CD4-positive, alpha-beta T cell treated with Interferon gamma for 1 hour (primary cell): ENCODE measurements at places on chromosomes 3 and 15.
A peak's percentile ranks its signal among the peaks of the same experiment; 100 is the strongest.

DNA sequence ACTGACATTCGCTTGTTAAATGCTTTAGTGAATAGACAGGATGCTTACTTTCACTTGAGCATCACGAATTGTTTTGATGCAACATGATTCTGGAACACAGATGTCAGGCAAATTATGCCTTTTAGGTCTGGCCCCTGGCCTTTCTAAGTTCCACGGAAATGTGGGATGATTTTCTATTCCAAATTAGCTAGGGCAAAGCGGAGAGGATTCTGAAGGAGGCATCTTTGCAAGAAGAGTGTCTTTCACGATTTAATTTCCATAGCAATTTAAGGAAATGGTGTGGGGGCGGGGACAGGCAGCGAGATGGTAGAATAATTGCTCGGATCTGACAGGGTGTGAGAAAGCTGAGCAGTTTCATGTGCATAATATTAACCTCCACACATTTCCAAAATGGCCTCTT lies 238.5 kb upstream of the KCNMB2 start:
- DNase-seq: no peak

GRCh38 chr3:177351757-177352158 lies 154.5 kb upstream of the TBL1XR1 start:
- DNase-seq: peak; percentile 21

GRCh38 chr3:123021388-123021787 lies 6.2 kb downstream of the SEMA5B start:
- DNase-seq: no peak

DNA sequence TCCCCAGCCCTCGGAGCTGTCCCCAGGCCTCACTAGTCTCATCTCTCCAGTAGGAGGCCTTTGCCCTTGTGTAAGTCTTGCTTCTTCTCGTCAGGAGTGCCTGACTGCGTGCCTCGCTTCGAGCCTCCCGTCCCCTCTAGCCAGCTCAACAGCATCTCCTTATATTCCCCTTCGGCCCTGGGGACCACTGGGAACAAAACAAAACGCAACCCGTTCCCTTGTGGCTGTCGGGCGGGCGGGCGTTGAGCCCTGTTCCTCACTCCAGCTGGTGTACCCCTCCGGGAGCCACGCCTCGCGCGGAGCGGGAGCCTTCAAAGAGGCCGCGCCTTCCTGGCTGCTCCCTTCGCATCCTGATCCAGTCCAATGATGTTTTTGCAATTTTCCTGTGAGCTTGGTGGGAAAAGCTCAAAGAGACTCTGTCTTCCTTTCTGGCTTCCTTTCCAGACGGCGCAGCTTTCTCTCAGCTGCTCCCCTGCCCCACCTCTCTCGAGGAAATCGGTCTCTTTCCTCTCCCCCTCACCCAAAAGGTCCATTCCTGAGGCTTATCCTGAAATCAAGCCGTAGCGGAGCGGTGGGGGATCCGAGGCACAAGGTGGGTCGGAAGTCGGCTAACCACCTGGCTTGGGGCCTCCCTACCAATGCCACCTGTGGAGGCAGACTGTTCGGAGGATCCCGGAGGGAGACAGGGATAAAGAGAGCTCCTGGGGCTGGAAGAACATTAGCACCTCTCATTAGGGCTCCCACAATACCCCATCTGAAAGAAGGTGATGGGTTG lies 33.4 kb upstream of the SRP14 start:
- no peak for DNase-seq

DNA sequence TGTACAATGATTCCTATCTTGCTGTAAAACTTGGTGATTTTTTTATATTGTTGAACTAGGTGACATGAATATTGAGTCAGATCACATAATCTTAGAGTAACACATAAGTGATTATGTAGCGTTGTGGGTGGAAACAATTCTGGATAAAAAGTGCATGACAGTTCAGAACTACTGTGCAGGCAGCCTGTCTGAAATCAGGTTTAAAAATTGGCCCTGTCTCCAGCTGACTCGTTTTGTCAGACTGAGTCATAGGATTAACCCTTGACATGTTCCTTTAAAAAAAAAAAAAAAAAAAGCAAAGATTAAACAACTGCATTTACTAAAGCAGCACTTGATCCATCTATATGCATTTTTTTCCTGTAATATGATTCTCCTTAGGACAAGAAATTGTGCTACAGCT lies 160.0 kb upstream of the CGNL1 start:
- no peak for DNase-seq

GRCh38 chr3:8778475-8778874 lies 9.1 kb upstream of the OXTR start:
- DNase-seq: no peak

DNA sequence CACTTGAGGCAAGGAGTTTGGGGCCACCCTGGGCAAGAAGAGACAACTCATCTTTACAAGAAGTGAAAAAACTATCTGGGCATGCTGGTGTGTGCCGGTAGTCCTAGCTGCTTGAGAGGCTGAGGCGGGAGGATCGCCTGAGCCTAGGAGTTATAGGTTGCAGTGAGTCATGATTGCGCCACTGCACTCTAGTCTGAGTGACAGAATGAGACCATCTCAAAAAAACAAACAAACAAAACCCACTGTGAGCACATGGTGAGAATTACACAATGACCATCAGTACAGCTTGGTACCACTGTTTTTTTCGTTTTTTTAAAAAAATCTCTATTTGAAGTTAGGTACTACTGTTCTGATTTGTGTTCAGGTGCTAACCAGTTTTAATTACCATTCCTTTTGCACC lies 13.6 kb downstream of the VPS39 start:
- DNase-seq: peak; percentile 6

DNA sequence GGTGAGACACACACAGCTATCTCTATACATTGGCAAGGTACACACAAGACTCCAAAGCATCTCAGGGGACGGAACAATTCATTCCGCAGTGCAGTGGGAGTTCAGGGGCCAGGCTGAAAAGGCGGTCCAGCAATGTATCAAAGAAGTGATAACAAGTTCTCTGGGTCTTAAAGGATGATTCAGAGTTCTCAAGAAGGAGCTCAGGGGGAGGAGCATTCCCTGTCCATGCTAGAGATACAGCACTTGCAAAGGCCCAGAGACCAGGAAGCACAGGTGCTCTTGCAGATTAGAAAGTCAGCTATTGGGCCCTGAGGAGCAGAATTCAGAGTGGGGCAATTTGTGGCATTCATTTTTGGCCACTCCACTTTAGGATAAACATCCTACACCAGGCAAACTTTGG lies 34.9 kb downstream of the MECOM start:
- DNase-seq: no peak

GRCh38 chr3:194540274-194540905 lies 53.6 kb upstream of the ATP13A3 start:
- no peak for DNase-seq

- no peak for DNase-seq
These were observed 1.5 kb downstream of the ETFA start for GRCh38 chr15:76309601-76310330.

DNA sequence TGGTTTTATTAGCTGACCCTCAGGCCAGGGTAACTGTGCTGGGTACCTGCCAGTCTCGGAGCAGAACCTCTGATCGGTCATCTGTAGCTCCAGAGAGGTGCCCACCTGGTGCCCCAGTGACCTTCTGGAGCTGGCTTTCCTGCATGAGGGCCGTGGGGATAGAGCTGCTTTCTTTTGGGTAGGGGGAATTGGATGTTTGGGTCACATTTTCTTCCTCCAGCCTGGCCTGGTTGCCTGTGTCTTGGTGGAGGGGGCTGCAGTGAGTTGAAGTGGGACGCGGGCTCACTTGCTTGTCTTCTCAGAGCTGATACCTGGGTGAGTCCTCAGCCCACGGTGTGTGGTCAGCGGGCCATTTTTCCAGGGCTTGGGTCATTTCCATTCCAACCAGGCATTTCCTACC lies 2.6 kb downstream of the ZNF710 start:
- no peak for DNase-seq

DNA sequence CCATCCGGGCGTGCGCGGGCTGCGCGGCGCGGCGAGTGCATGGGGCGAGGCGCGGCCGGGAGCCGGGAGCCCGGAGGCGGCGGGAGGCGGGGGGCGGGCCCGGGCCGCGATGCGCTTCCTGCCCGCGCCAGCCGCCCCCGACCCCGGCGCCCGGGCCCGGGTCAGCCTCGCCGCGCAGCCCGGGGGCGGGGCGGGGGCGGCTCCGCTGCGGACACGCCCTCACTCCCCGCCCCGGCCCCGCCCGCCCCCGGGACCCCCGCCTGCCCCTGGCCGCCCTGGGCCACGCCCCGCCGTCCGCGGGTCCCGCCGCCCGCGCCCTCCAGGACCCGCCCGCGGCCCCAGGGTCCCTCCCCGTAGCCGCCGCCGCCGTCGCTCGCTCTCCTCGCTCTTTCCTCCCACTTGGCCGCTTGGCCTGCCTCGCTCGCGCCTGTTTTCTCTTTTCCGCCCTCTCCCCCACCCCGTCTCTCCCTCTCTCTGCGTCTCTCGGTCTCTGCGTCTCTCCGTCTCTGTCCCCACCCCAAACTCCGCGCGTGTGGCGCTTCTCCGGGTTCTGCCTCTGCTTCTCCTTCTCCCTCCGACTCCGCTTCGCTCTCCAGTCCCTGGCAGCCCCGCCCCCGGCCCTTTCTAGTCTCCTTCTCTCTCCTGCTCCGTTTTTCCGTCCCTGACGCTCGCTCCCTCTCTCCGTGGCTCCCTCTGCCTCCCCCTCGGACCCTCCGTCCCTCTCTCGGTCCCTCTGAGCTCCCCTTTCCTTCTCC lies at the start of gene PLXND1:
Gene PLXND1, minus strand, starts transcription at position 41 of the 755 bp plus-strand sequence. Its CDS starts 37 bp downstream, at position 4.
- peak; percentile 41 for DNase-seq

GRCh38 chr3:181709537-181710279 lies 2.0 kb upstream of the SOX2 start:
- no peak for DNase-seq

DNA sequence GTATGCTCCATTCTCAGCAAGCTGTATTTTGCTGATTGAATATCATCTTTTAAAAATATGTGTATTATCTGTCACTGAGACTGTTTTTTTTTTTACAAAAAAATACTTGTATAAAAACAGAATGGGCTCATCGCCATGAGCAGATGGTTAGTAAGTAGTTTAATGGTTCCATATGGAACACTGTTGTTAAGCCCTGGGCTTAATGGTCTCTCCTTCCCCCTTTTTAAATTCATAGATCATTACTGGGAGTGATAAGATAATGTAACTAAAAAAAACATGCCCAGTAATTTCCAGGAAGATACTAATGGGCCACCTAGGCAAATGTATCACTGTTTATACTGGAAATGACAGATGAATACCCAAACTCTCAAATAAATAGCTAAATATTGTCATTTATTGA lies 95.3 kb upstream of the TPRG1 start:
- DNase-seq: no peak

DNA sequence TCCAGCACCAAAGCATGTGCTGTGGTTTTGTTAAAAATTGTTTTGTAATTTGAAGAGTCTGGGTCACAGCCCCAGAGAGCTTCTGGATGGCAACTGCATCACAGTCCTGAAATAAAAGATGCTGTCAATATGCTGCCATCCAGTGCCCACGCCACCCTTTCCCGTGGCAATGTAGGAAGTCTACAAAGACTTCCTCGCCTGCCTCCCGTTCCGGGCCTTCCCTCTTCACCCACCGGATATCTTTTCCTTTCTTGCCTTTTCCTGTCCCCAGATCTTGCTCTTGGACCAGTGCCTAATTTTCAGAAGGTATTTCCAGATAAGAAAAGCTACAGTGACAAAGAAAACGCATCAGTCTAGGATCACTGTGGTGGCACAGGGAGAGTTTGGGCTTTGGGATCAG lies 85.3 kb upstream of the RNU6-1 start:
- DNase-seq: no peak

DNA sequence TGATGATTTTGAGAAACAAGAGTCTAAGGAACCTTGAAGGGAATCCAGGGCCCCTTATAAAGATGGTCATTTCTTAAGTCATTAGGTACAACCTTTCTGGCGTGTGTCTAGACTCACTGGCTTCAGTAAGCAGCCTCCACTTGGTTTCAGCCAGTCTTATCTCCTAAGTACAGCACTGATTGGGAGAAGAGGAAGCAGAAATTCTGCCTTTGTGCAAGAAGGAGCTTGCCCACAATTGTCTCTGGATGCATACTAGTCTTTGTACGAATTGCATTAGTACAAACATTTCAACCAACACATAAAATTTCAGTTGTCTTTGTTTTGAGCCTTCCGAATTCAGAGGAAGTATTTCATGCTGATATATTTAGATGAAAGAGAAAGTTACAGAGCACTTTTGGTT lies 139.4 kb downstream of the SLCO3A1 start:
- DNase-seq: no peak

- no peak for DNase-seq
These were observed 62.7 kb upstream of the MRPS22 start for GRCh38 chr3:139281096-139281495.

DNA sequence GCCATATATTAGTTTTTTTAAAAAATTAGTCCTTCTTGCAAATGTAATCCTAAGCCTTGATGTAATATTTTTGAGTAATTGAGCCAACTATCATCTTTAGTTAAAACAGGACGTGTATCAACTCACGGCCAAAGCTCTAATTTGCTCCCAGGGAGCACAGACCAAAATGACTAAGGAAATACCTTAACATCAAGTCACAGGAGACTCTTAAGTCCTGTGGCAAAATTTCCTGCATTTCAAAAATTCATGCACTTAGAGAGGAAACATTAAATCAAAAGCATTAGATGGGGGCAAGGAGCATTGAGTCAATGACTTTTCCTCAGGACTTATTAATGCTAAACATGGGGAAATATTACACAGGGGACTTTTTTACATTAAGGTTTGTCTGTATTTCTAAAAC lies 276.0 kb downstream of the MFSD1 start:
- DNase-seq: no peak

DNA sequence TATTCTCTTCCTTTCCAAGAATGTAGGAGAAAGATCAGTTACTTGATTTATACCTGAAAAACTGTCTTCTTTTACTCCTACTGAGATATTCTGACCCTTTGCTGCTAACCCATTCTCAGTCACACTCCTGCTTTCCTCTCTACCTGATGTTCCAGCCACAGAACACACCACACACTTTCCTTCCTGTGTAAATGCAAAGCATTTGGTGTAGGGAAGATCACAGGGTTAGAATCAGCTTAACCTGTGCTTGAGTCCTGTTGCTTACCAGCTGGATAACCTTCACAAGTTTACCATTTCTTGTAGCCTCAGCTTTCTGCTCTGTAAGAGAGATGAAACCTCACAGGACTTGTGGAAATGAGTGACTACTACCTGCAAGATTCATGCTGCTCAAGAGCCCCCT lies 489.8 kb upstream of the GOLIM4 start:
- no peak for DNase-seq

GRCh38 chr3:42188376-42188775 lies 77.6 kb downstream of the CCK start:
- DNase-seq: no peak

GRCh38 chr15:91553196-91553854 lies 300.2 kb upstream of the SLCO3A1 start:
- no peak for DNase-seq

DNA sequence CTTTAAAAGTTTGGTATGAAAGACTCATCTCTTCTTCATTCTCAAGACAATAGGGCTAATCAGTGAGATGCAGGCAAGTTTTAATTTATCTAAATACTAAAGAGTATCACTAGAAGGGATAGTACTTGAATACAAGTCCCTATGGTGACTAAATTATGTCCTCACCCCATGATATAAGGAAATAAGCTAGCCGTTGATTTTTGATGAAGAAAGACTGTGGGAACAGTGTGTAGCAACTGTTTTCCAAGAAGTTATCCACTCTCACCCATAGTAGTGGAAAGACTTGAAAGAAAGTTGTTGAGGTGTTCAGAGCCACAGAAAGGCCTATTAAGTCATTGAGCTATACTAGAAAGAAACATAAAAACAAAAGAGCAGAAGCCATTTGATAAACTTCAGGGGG lies 36.7 kb downstream of the PIK3CA start:
- no peak for DNase-seq

- DNase-seq: no peak
These were observed 4.4 kb downstream of the GABPB1 start for GRCh38 chr15:50350621-50351020.

GRCh38 chr3:110296885-110297284 lies 774.7 kb upstream of the NECTIN3 start:
- DNase-seq: no peak
